ENCODE measurements at places on chromosomes 2 and 18.
A peak's percentile ranks its signal among the peaks of the same experiment; 100 is the strongest.

- DNase-seq: no peak
Measured at GRCh38 chr2:132407784-132408183, 8.8 kb upstream of the GPR39 start.

DNA sequence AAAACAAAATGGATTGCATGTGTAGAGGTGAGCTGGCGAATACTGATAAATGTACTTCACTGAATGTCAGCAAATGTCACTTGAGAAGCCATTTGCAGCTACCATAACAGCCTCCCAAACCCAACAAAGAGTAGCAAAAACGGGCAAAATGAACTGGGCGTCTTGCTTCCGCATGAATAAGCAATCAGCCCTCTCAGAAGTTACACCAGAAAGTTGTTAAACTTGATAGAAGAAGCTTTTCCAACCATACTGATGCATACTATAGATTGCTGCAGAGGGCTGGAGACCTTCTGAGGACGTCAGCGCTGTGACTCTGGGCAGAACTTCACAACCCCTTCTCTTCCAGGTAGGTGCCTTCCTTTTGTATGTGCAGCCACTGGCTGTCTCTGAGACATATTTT is 18.7 kb upstream of the SIX3 start:
- DNase-seq: no peak

- no peak for DNase-seq
Measured at GRCh38 chr18:51712821-51713220, 515.3 kb upstream of the MEX3C start.

GRCh38 chr2:230865307-230865765 is 594 bp downstream of the ITM2C start:
- DNase-seq: peak; percentile 44
